Activated naive CD8-positive, alpha-beta T cell treated with anti-CD3 and anti-CD28 coated beads for 36 hours (primary cell): ENCODE measurements at places on chromosomes 13 and 19.

DNA sequence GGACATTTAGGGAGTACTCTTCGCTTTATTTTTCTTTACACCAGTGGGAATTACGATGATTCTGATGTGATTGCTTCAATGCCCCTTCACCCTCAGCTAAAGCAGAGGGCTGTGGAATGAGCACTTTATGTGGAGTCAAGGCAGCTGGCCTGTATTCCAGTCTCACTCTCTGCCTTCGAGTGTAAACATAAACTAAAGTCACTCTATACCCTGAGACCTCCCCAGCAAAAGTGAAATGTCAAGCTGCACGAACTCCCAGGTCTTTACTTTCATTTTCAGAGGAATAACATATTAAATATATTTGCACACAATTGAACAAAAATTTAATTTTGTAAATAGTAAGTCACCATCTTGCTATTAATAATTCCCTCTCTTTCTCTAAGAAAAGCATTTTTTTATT is 557.1 kb downstream of the DACH1 start:
- no peak for DNase-seq

GRCh38 chr19:38666663-38667511 is 19.4 kb downstream of the ACTN4 start:
- DNase-seq = no peak

DNA sequence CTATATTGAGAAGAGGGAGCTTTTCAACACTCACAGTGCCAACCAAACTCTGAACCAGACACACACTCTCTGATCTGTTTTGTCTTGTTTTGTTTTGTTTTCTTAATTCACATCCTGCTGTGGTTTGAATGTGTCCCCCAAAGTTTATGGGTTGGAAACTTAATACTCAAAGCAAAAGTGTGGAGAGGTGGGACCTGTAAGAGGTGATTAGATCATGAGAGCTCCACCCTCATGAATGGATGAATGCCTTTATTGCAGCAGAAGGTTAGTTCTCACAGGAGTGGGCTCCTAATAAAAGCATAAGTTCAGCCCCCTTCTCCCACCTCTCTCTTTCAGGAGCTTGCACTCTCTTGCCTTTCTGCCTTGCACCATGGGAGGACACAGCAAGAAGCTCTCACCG is 957.1 kb downstream of the PCDH9 start:
- DNase-seq = no peak

- no peak for DNase-seq
Observed at GRCh38 chr13:74243637-74244526, 109.7 kb upstream of the KLF12 start.

DNA sequence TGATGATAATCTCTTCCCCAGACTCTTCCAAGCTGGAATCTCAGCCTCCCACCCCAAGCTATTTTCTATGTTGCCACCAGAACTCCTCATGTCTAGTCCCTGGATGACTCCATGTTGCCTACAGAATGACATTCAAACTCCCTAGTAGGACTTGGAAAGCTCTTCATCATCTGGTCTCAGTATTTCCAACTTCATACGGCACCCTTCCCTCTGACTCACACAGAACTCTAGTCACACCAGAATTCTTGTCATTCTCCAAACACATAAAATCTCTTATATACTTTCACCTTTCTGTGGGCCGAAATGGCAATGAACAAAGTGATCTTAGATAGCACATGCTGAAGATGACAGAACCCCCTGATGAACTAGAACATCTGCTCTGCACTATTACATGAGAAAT is 86.2 kb downstream of the CAB39L start:
- DNase-seq = no peak

GRCh38 chr19:17205237-17206140 is 9.7 kb upstream of the USE1 start:
- DNase-seq = peak; percentile 49

GRCh38 chr19:33024398-33024797 is 40.3 kb downstream of the RHPN2 start:
- DNase-seq = no peak

DNA sequence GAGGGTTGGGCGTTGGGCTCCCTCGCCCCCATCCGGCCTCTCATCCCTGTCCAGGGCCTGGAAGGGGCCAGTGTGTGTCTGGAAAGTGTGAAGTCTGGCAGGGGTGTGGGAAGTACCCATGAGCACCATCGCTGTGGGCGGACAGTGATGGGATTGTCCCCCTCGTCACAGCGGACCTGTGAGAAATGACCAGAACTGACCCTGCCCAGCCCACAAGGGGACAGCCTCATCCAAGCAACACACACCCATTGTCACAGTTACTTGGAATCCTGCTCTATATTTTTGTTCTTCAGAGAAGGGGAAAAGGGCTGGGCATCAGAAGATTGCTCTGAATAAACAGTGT is 18.6 kb downstream of the MCF2L start:
- DNase-seq = no peak

DNA sequence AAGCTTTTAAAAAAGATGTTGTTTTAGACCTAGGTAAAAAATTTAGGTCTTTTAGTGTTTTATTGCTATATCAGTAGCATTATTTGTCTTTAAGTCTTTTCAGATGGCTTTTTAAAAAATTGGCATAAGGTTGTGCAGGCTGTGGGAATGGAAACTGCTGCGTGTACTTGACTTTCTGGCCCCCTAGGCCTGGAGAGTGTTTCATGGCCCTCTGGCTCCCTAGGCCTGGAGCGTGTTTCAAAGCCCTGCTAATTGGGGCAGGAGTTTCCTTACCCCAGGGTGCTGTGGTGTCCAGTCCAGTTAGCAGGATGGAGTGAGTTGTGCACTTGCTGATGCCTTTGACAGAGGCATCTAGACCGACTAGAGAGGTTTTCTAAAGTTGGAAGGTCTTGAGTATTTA is 23.8 kb downstream of the PRAM1 start:
- no peak for DNase-seq

GRCh38 chr19:33868788-33869412 is 72.2 kb downstream of the KCTD15 start:
- no peak for DNase-seq
